CD4-positive, alpha-beta T cell treated with Interleukin-2 at 100 ng/mL for 4 hours (primary cell): ENCODE measurements at places on chromosomes 6 and 20.

GRCh38 chr6:3732345-3733141 is 19.0 kb downstream of the PXDC1 start:
- peak; percentile 62 for DNase-seq

DNA sequence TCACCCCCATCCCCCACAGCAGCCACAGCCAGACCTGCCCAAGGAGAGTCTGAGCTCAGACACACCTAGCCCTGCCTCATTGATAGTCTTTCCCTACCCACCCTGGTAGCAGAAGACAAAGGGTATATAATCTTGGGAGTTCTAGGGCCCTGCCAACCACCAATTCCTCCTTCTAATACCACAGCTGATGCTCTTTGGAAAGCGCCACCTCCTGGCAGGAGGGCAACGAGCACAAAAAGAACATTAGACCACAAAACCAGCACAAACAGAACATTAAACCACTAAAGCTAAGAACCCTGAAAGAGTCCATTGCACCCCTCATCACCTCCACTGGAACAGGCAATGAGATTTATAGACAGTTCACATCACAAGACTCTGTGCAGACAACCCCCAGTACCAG is 195.8 kb upstream of the FUT9 start:
- DNase-seq, result no peak

- DNase-seq, result no peak
Measured at GRCh38 chr20:46900826-46901225, 6.2 kb downstream of the EYA2 start.

GRCh38 chr20:39897781-39898466 is 791.1 kb downstream of the MAFB start:
- no peak for DNase-seq

GRCh38 chr6:87588756-87589407 is 905 bp downstream of the RARS2 start:
- DNase-seq, result no peak

DNA sequence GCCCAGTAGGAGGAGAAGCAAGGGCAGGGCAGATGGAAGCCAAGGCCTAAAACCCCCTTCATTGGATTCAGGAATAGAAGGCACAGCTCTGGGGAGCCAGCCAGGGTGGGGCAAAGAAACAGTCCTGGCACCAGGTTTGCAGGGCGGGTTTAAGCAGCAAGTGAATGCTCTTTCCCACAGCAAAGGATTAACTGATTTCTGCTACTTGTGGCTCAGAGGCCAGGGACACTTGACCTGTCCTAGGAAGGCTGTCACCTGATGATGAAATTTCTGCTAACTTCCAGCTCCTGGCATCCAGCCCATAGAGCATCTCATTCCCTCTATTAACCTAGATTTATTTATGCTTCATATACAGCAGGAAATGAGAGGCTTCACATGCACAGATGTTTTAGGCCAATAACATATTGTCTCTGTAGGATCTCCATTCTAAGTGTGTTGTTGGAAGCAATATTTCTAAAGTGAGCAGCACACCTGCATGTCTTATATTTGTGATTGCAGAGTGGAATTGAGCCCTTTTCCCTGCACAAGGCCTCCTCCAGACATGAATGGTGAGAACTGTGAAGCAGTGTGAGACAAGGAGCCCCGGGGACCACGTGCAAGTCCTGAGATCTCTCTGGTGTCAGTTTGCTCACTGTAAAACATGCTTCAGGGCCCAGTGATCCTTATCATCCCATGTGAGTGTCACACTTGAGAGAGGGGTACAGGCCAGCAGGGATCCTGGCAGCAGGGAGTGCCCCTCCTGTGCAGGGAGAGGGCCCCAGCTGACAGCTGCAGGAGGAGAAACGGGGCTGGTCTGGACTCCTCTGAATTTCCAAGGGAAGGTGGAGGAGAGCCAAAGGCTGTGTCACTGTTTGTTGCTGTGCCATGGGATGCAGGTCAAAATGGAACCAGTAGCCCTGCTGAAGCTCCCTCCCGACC is 41.1 kb upstream of the CST5 start:
- DNase-seq, result no peak

GRCh38 chr20:9884061-9884460 is 45.2 kb upstream of the PAK5 start:
- DNase-seq, result no peak

DNA sequence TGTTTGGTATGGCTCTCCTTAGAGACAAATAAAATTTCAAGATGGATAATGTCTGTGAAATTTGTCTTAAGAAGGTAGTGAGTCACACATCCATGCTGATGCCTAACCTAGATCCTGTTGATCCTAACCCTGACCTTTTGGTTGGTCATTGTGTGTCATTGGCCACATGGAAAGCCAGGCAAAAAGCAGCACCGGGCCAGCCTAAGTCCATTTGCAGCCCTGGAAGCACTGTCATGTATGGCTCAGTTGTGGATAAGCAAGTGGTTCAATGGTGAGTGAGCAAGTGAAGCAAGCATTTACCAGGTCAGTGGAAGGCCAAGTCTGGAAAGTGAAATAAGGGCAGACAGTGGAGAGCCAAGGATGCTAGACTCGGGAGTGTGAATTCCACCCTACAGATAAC is 12.1 kb upstream of the XRN2 start:
- DNase-seq, result no peak

DNA sequence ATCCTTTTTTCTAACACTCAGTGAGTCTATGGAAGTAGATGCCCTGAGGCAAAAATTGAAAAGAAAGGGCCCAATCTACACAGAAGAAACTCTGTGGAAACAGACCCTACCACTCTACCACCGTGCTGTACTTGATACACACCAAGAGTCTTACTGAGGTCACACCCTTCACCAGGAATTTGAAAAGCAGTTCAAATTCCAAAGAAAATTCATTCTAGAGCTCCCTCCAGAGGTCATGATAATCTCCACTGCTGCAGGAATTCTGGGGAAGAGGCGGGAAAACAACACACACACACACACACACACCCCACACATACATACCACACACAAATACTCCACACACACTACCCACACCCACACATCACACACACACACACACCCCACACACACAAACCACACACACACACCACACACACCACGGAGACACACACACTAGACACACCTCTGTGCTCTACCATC is 336.8 kb downstream of the HDGFL1 start:
- no peak for DNase-seq

DNA sequence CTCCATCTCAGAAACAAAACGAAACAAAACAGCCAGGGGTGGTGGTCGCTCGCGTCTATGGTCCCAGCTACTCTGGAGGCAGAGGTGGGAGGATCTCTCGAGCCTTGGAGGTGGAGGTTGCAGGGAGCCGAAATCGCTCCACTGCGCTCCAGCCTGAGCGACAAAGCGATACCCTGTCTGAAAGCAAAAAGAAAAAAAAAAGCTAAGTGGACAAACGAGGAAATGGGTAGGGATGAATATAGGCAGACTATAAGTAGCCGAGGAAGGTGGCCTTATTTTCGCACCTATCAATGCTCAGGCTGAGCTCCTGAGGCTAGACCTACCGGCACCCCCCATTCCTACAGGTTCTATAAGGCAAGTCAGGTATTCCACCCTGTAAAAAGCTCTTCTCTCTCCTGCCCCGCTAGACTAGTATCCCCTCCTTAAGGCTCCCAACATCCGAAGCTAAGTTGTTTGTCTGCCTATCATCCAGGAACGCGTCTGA is 650 bp upstream of the CASP8AP2 start:
- no peak for DNase-seq

DNA sequence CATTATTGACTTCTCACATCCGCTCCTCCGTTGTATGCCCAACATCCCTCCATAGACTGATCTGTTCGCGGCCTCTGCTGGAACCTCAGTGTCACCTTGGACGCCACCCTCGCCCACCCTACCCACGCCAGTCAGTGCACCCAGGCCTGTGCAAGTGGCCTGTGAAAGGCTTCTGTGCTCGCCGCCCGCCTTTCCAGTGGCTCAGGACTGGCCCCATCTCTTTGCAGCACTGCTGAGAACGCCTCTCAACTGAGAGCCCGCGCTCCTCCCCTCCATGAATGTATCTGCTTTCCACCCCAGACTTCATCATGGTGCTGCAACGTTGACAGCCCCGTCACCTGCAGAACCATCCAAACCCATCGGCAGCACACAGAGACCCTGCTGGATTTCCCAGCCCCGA is 227.3 kb upstream of the QKI start:
- no peak for DNase-seq

- no peak for DNase-seq
Measured at GRCh38 chr20:14142171-14142570, 146.9 kb downstream of the MACROD2 start.

GRCh38 chr6:127221201-127221600 is 45.5 kb upstream of the RNF146 start:
- DNase-seq, result no peak

DNA sequence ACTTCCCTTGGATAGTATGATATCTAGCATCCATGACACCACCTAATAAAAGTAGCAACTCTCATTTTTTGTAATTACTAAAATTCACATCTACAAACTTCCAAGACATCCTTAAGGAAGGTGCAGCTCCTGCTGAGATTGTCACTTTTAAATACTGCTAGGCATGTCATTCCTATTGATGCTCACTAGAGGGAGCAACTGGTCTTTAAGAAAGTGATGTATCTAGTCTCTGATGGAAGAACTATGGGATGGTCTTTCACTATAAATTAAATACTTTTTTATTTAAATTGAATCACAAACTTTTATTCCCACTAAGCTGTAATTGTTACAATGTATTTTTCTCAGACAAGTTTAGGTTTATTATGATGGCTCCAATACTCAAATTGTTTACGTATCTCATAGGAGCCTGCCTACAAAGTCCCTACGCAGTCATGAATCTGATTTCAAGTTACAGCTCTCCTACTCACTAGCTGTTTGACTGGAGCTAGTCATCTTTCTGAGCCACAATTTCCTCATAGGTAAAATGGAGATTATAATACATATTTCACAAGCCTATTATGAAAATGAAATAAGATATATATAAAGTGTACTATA is 8.1 kb upstream of the TSPYL1 start:
- DNase-seq, result peak; percentile 61

GRCh38 chr6:163605385-163606097 is 191.0 kb downstream of the QKI start:
- no peak for DNase-seq

GRCh38 chr20:38905375-38905774 is 20.8 kb upstream of the FAM83D start:
- DNase-seq, result no peak

DNA sequence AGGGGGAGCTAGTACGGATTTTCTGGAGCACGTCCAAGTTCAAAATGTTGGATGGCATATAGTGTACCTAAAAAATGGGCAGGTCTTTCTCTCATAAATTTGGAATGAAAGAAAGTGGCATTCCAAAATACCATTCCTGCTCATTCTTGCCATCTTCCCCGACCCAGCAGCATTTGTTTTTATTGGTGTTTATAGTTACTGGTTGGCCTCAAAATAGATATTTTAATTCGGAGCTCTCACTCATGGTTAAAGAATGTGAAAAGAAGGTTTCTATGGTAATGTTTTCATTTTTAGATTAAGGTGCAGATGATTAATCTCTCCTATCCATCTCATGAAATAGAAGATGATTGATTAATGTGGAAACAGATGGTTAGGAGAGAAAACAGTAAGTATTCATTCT is 204.5 kb downstream of the HIVEP2 start:
- no peak for DNase-seq

- DNase-seq, result no peak
Measured at GRCh38 chr6:17831135-17831534, 124.4 kb upstream of the NUP153 start.

GRCh38 chr20:24970030-24970553 is 21.0 kb downstream of the CST7 start:
- DNase-seq, result no peak

- DNase-seq, result no peak
Measured at GRCh38 chr6:9455864-9456658, 958.8 kb downstream of the TFAP2A start.

DNA sequence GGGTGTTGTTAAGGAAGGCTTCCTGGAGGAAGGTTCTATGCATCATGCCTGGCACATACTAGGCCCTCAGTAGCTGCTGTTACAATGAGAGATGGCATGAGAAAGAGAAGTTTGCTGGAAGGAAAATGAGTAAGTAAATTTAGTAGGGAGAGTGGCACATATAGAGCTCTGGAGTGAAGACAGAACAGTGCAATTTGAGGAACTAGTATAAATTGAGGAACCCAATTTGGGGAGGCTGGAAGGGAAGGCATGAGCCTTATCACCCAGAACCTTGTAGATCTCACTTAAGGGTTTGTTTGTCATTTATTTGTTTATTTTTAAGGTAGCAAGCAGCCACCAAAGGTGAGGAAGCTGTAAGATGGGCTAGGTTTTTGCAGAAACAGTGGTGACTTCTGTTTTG is 87.1 kb upstream of the SCGN start:
- no peak for DNase-seq

- DNase-seq, result no peak
Measured at GRCh38 chr6:3987576-3987975, 91.4 kb downstream of the FAM217A start.

DNA sequence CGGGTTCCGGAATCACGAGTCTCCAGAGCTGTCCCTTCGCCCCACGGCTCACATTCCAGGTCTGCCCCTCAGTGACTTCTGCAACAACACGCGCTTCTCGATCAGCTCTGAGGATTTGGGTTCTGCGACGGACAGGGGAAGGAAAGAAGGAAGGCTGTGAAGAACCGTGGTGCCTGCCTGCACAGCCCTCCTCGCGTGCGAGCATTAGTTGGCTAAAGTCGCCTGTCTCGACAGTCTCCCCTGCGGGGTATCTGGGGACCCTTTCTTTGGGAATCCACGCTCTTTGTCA is 23.1 kb downstream of the VPS52 start:
- no peak for DNase-seq

- DNase-seq, result no peak
Measured at GRCh38 chr20:41862476-41862875, 244.3 kb upstream of the CHD6 start.

DNA sequence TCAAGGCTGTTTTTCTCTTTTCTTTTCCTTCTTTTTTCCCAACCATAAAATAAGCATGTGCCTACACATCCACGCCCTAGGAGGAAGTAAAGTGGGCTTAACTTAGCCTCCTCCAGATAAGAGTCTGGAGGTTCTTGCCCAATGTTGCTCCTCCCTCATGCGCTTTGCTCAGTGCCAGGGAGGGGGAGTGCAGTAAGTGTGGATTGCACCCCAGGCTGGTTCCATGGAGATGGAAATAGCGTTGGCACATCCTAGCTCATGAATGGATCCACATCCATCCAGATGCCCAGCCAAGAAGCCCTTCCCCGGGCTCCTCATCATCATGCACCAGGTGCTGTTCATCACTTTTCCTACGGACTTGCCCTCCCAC is 58.2 kb downstream of the NEDD9 start:
- DNase-seq, result no peak

DNA sequence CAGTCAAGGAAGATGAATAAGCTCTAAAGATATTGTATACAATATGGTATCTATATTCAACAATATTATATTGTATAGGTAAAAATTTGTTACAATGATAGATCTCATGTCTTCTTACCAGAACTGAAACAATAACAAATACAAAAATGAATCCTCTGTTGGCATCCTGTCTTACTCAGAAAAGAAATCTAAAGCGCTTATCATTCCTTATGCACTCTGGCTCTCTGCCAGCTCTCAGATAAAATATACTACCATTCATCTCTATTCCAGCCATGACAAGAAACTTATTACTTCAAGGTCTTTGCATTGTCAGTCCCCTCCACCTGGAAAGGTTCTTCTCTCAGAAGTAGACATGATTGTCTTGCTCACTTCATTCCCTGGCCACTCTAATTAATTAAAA is 138.6 kb downstream of the THEMIS start:
- DNase-seq, result peak; percentile 25

- DNase-seq, result no peak
Measured at GRCh38 chr6:33359331-33359730, 32.3 kb upstream of the KIFC1 start.

- DNase-seq, result no peak
Measured at GRCh38 chr20:50273601-50274491, 83.2 kb downstream of the CEBPB start.

GRCh38 chr6:159012201-159012600 is 12.2 kb upstream of the RSPH3 start:
- no peak for DNase-seq
